NCI-H460 (cell line): ENCODE measurements at places on chromosomes 3 and 15.

GRCh38 chr15:63401078-63401477 lies 19.4 kb upstream of the CA12 start:
- no peak for DNase-seq

GRCh38 chr3:126060613-126061145 lies 23.2 kb downstream of the SLC41A3 start:
- no peak for DNase-seq

DNA sequence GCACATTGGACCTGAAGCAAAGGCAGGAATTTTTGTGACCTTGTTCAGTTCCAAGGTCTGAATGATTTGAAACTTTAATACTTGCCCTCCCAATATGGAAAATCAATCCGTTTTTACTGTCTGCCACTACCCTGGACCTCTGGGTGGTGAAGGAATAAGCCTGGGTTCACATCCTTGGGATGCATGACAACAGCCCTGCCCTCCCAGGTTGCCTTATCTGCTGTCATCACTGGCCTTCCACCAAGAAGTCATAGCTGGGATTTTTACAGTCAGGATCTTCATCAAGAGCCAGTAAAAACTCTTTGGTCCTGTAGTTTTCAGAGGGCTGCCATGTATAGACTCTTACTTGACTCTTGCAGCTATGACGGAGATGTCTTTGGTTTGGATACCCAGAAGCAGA lies 128.6 kb downstream of the MYLK start:
- no peak for DNase-seq

GRCh38 chr3:64957408-64958198 lies 269.8 kb upstream of the ADAMTS9 start:
- no peak for DNase-seq

DNA sequence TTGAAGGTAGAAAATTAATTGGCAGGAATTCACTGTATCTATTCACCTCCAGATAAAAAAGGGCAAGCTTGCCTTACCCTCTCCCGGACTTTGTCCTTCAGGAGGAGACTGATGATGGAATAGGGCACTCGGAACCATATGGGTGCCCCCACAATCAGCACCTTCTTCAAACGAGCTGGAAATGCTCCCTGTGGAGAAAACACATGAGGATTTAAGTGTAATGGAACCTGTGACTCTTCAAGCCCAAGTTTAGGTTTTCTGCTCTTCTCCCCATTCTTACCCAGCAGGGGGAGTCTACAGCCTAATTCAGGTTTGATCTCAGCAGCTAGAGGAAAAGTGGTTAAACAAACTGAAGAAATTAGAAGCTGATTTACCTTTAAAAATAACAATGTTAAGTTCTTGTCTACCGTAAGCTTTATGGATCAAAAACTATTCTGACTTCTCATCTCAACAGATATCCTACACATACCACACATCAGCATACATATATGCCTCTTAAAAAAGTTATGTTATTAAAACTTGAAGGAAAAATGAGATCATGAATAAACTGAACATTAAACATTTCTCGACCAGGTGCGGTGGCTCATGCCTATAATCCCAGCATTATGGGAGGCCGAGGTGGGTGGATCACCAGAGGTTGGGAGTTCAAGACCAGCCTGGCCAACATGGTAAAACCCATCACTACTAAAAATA lies 57.5 kb upstream of the SIN3A start:
- DNase-seq: peak; percentile 21

GRCh38 chr3:114554731-114555130 lies 260.9 kb downstream of the TIGIT start:
- no peak for DNase-seq

GRCh38 chr15:22989576-22990477 lies 9.7 kb upstream of the CYFIP1 start:
- DNase-seq: no peak

GRCh38 chr3:4943549-4943948 lies 35.7 kb upstream of the BHLHE40 start:
- DNase-seq: no peak
